ENCODE measurements at places on chromosomes 5 and 9.

DNA sequence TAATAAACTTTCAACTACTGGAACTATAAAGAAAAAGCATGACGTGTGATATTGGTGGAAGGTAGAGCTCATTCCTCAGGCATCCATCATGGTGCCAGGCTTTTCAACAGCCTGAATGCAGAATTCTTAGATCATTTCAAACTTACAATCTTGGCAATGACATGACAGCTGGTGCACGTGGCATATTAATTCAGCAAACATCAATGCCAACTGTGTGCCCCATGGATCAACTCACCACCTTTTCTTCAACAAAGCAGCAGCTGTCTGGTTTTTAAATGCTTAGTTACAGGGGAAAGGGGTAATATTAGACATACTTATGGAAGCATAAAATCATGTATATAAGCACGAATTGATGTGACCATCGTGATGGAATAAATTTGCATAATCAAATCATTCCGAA lies 56.0 kb upstream of the OR13F1 start:
- no peak for DNase-seq

- no peak for DNase-seq
Measured at GRCh38 chr9:100595391-100596199, 17.7 kb downstream of the CAVIN4 start.

- DNase-seq, result no peak
Measured at GRCh38 chr9:109868722-109869121, 88.7 kb downstream of the PALM2AKAP2 start.

- no peak for DNase-seq
Measured at GRCh38 chr9:109733690-109734089, 46.3 kb upstream of the PALM2AKAP2 start.

DNA sequence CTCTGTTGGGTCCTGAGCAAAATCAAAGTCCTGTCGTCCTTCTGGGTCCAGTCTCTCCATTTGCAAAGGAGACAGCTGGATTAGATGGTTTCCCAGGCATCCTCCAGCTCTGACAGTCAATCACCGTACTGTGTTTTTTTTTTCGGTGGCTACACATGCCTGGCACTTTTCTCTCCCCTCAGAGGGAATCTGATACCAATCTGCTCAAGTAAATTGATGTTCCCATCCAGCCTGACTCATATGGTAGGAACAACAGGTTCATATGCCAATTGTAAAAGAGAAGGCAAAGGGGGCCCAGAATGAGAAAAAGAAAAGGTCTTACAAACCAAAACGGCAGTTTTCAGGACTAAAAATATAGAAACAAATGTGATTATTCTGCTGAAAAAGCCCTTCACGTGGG lies 1.2 kb downstream of the FBXO10 start:
- no peak for DNase-seq

DNA sequence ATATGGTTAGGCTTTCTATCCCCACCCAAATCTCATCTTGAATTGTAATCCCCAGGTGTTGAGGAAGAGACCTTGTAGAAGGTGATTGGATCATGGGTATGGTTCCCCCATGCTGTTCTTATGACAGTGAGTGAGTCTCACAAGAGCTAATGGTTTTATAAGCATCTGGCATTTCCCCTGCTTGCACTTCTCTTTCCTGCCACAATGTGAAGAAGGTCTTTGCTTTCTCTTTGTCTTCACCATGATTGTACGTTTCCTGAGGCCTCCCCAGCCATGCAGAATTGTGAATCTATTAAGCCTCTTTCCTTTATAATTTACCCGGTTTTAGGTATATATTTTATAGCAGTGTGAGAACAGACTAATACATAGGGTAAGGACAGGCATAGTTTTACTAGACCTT lies 334.5 kb downstream of the TLR4 start:
- DNase-seq, result no peak

- no peak for DNase-seq
Measured at GRCh38 chr9:135818718-135819475, 88.4 kb downstream of the CAMSAP1 start.

DNA sequence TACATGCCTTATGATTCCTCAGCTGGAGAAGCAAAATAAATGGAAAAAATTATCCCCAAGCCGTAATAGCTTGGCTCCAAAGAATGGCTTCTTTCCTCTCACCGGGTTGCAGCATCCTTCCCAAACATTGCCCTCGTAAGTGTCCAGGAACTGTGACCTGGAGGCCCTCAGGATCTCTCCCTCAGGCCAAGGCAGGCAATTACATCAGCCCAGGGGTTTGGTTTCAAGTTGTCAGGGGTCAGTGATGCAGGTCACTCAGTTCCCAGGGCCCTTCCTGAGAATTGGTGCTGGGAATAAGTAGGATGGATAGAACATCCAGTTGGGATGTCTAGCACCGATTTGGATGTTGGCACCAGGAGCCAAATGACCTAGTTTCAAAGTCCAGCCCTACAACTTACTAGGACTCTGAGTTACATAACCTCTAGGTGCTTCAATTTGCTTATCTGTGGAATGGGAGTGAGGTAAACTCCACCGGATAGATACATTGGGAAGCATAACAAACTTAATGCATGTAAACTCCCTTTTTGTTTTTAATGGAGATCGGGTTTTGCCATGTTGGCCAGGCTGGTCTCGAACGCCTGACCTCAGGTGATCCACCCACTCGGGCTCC lies 133.5 kb upstream of the DAP start:
- DNase-seq, result no peak

DNA sequence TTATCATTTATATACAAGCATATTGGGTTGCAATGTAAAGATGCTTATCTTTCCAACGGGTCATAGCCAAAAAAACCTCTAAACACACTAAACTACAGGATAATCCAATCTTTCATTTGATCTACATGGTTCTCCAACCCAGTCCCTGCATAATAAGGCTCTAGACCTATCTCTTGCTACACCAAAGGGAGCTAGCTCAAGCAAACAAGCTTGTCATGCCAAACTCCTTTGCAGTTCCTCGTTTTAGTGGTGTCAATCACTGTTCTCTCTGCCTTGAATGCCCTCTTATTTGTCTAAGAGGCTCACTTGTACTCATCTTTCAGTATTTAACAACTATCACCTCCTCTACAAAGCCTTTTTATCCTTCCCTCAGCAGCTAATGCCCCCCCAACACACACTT lies 5.6 kb downstream of the HOMER1 start:
- no peak for DNase-seq

DNA sequence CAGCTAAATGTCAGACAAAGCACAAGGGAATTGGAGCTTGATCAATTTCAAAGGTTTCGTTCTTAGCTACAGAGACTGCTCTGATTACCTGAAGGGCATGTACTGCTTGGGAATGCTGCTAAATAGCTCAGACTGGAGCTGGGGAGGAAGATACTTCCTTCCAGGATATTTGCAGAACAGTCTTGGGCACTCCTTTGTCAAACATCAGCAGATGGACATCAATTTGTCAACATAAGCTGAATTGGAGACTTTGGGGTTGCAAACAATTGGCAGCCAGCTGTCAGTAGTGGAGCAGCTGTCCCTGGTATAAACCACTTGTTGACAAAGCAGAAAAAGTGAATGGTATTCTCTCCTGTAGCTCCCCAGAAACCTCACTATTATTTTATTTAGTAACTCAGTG lies 182.0 kb downstream of the CCDC192 start:
- no peak for DNase-seq
